ENCODE measurements at places on chromosomes 2 and 18.

DNA sequence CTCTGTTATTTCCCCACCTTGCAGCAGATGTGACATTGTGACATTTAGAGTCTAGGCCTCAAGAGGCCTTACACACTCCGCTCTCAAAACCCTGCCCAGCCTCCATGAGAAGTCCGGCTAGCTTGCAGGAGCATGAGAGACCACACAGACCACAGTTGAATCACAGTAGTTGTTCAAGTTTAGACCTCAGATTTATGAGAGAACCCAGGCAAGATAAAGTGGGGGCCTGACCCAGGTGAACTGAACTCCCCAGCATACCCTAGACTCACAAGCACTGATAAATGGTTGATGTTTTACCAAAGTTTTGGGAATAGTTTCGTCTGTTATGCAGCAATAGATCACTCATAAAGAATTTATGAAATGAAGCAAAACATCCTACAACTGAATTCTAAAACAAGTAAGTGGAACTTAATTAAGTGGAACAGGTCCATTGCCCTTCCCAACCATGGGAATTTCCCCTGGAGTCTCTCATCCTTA is 4.7 kb upstream of the STAT1 start:
- no peak for DNase-seq

DNA sequence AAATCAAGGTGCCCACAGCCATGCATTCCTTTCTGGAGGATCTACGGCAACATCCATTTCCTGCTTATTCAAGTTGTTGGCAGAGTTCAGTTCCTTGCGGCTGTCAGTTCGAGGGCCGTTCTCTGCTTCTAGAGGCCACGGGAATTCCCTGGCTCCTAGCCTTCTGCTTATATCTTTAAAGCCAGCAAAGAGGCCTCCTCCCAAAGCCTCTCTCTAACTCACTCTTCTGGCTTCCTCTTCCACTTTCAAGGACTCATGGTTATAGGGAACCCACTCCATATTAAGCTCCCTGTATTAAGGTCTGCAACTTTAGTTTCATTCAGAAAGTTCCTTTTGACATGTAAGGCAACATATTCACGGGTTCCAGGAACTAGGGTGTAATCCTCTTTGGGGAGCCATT is 150.1 kb upstream of the RMP24 start:
- DNase-seq: no peak

DNA sequence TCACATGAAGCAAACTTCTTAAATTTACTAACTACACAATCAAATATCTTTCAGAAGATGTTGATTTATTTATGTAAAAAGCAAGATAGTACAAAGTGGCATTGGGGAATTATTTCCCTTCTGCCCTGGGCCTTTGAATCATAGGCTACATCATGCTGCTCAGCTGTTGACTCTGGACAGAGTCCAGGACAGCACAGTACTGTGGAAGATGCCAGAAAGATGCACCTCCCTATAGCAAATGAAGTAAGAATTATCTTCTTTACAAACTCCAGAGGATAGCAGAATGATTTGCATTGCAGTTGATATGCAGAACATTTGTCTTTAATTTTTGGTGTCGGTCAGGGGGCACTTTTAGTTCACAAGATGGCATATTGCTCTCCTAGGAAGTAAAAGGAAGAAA is 1354.5 kb upstream of the ZEB2 start:
- no peak for DNase-seq

DNA sequence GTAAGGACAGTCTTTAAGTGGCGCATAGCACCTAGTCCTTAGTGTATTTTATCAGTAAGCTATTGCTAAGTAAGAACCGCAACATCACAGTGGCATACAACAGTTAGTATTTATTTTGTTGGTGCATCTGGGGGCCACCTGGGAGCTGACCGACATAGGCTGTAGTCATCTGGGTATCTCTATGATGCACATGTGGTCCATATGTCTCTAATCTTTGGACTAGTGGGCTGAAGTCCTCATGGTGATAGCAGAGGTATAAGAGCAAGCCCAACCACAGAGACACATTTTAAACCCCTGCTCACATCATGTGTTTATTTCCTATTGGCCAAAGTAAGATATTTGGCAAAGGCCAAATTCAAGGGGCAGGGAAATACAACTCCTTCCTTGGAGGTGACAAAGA is 2.9 kb downstream of the CAMKMT start:
- DNase-seq: no peak

GRCh38 chr2:120455390-120455789 is 109.5 kb downstream of the INHBB start:
- DNase-seq: no peak

Data from D721Med (cell line).